ENCODE measurements at places on chromosomes 6 and 20.

DNA sequence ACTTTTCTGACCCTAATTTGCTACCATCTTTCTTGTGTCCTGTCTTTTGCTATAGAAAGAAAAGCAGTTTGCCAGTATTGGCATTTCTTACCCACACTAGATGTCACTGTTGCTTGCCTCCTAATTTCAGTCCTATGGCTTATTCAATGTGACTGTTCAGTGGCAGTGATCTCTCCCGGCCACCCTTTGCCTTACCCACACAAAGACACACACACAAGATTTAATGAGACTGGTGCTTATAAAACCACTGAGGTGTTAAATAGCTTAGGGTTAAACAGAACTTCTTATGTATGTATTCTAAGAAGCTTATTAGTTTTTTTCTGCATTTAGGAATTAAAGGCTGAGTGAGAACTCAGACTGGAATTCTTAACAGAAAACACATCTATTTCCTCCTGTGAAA lies 233.6 kb upstream of the ASCC3 start:
- DNase-seq, result peak; percentile 71

DNA sequence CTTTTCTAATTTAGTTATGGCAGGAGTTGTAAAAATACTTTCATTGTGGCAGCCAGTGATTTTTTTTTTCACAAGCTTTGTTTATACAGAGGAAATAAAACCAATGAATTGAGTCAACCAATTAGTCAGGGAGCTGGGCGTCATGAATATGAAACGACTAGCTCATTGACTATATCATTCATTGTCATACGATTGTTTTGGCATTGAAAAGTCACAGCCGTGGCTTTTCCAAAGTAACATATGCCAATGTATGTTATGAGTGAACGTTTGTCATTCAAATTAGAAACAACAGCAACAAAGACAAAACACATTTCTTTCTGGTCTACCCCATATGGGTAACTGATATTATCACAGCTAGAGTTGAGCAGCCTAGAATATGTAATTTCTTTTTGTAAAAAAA lies 810.6 kb downstream of the EPHA7 start:
- DNase-seq, result no peak

DNA sequence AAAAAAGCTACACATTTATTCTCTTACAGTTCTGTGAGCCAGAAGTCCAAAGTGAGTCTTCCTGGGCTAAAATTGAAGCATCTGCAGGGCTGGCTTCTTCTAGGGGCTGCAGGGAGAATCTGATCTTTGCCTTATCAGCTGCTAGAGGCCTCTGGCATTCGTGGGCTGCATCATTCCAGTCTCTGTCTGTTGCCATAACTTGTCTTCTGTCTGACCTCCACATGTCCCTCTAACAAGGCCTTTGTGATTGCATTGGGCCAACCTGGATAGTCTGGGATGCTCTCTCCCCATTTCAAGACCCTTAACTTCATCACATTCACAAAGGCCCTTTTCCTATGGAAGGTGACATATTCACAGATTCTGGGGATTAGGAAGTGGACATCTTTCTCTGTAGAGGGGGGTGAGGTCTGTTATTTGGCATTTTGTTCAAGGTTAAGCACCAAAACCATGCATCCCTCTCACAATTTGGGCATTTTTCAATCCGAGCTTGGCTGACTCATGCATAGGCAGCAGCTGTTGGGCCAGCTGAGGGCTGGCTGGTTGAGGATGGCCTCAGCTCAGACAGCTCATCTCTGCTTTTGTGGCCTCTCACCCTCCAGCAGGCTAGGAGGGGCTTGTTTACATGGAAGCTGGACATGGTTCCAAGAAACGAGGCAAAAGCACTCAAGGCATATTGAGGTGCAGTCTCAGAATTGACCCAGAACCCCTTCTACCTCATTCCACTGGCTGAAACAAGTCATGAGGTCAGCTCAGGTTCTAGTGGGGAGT lies 116.1 kb upstream of the NXT1 start:
- DNase-seq, result no peak

DNA sequence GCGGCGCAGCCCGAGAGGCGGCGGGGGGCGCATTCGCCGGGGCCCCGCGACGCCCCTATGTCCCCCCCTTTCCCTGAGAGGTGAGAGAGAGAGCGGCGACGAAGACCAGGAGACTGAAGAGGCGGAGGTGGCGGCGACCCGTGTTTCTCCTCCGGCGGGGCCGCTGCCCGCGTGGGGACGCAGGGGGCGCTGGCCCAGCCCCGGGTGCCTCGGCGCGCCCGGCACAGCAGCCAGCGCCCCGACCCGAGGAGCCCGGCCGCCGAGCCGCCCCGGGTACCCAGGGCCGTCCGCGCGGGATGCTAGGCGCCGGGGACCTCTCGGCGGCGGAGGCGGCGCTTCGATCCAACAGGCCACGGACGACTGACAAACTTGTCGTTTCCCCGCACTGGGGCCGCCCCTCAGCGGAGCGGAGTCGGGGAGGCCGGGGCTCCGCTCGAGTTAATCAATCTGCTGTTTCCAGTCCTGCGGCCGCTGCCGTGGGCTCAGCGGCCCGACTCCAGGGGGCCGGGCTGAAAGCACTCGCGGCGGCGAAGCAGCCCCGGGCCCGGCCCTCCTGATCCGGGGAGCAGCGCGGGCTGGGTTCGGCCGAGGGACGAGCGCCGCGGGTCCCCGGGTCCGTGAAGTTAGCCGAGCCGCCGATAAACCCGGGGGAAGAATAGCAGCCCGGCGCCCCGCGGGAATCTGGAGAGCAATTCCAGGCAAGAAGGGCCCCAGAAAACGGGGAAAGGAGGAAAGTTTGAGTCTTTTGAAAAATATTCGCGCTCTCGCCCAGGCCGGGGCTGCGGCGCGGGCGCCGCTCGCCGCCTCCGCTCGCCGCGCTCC lies 631 bp downstream of the MDGA1 start:
- no peak for DNase-seq

DNA sequence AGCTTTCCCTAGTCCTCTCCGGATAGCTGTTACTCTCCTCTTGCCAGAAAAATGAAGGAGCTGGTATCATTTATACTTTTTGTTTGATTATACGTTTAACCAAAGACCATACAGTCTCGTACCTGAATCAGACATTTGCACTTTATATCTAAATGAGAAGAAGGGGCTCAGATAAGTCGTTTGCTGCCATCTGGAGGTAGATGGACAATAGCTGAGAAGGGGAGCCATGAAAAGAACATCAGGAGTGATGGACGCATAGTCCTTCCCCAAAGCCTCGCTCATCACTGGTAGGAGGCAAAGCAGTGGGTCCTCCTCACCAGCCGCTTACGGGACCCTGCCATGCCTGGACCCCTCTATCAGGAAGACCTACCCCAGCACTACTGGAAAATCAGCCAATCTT lies 45.4 kb downstream of the RPF2 start:
- no peak for DNase-seq

DNA sequence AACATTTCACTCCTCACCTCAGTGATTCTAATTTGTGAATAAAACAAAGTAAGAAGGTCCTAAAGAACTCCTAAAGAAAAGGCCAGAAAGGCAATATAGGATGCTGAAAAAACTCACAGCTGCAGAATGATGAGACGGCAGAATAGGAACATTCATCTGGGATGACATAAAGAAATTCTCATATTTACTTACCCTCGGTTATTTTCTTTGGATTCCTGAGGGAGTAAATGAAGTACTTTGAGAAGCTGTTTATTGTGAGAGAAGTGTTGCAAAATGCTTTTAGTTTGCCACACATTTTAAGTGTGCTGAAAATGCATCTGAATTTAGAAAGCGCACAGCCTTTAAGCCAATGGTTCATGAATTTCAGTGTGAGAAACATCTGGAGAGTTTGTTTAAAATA lies 35.7 kb upstream of the RBL1 start:
- no peak for DNase-seq
